Thymus (tissue), 14 donors: ENCODE measurements at places on chromosomes 7 and 10.
A peak's percentile ranks its signal among the peaks of the same experiment; 100 is the strongest.

GRCh38 chr10:132226586-132227405 lies 40.0 kb downstream of the DPYSL4 start:
- no peak for DNase-seq

DNA sequence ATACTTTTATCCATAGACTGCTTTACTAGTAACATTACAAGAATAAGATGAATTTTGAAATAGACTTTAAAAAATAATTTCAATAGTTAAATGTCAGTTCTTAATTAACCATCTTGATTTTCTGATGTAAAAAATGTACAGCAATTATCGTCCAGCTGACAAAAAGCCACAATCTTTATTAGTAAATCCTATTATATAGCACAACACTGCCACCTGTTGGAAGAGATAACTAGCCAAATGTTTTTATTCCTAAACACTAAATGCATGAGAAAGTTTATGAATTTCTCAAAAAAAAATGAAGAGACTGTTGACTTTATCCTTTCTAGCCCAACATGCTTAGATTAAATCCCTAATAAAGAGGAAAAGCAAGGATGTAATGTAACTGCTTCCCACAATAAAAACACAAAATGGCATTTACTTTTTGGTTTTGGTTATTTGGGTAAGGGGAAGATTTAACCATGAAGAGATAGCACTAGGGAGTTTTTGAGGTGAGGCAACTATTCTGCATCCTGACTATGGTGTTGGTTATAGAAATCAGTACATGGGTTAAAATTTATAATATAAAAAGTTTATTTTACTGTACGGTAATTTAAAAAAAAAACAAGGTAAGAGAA lies 8.0 kb downstream of the COA1 start:
- DNase-seq, result peak; percentile 25

DNA sequence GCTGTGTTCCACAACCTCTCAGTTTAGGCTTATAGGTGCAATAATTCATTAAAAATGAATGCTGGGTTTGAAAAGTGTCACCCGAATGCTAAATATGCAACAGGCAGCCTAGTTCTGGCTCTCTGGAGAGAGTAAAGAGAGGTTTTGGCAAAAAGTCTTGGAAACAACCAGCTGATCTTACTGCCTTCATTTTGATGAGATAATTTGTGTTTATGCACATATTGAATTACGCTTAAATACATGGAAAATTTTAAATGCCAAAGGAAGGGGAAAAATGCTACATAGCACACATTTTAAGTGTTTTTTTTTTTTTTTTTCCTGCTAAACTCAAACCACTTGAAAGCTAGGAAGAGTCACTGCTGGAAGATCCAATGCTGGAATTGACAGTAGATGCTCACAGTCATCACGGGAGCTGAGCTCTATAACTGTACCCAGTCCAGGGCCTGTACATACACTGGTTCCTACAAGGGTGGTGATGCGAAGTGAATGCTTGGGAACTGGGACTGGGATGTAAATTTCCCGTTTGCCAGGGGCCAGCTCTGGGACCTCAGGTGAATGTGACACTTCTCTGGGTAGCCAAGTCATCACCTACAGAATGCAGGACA lies 151.5 kb downstream of the PFKFB3 start:
- DNase-seq, result no peak

DNA sequence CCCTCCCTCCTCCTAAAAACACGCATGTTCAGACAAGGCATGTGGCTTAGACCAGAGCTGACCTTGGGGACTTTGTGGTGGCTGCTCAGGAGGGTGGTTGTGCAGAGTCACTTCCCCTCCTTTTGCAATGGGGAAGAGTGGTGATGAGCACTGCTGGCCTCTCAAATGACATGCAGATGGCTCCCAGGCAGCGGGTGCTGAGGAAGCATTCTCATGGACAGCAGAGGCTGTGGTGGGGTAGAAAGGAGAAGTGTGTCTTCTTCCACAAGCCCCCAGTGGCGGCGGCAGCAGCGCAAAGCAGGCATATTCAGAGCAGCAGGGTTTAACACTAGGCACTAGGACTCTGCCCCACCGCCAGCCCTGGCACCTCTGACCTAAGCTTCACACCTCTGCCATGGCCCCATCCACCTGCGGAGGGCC lies 105.9 kb upstream of the ANLN start:
- peak; percentile 66 for DNase-seq
